ENCODE measurements at places on chromosomes 4 and X. TPM values are rescaled to one million over a fixed set of nuclear protein-coding genes. Genes with fewer than 3 reads are reported as not detected.

Gene UNC5C
- 6.2 TPM for total RNA-seq

Gene SPANXA1
- total RNA-seq = not detected

Gene RAB41
- not detected for total RNA-seq

Gene VEGFC
- total RNA-seq = 13.7 TPM

GRCh38 chr4:150828159-150828558, 186.9 kb downstream of the LRBA start:
- DNase-seq = no peak

GRCh38 chr4:41413670-41414411, 124.1 kb upstream of the LIMCH1 start:
- no peak for DNase-seq

Measured in ureter (tissue), 1 donor.